ENCODE measurements at places on chromosomes 16 and 17.

GRCh38 chr16:51497541-51498211, 346.6 kb upstream of the SALL1 start:
- DNase-seq: no peak

DNA sequence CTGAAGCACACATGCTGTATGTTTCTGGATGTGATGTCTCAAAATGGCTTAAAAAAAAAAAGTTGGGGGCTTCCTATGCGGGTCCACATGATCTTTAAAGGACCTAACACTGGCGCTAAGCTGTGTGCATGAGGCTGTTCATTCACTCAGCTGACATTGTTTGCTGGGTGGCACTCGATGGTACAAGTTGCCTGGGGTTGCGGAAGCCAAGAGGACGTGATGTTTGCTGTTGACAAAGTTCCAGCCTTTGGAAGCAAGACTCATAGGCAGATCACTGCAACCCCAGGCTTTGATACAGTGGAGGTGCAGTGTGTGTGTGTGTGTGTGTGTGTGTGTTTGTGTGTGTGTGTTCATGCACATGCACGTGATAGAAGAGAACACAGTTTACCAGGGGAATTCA, 29.5 kb upstream of the DNAI2 start:
- DNase-seq: no peak

DNA sequence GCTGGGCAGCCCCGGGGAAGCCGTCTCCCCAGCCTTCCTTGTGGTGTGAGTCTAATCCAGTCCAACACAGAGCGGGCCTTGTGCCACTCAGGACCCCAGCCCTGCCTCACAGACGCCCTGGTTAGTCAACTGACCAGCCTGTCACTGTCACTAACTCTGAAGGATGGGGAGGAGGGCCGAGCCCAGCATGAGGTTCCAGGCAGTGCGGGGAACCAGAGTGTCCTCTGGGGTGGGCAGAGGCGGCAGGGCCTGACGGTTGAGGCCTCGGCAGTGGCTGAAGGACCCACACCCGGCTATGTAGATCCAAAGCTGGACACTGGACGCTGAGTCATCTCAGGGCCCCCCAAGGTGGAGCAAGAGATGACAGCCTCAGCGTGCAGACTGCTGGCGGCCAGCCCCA, 8.6 kb downstream of the RPUSD1 start:
- no peak for DNase-seq

GRCh38 chr16:28326881-28327610, 34.7 kb downstream of the SBK1 start:
- DNase-seq: no peak

DNA sequence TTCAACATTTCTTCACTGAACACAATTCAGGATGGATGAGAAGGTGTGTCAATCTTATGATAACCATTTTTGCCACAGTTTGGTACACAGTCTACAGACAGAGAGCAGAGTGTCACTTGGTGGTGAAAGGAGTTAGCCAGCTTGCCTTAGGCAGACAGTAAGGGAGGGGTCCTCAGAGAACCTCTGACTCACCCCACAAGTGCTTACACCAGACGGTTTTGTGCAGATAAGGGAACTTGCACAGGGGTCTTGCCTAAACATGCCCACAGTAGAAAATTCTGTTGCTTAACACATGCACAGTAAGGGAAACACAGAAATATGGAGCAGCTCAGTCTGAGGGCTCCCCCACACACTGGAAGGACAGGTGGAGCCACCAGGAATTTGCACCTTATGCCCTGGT, 204.5 kb upstream of the CDH8 start:
- no peak for DNase-seq

GRCh38 chr16:10579965-10580882, at the start of gene EMP2:
Gene EMP2 (minus strand): TSS chr16:10580598. CDS start chr16:10547617, 32,981 bp downstream.
- peak; percentile 90 for DNase-seq

DNA sequence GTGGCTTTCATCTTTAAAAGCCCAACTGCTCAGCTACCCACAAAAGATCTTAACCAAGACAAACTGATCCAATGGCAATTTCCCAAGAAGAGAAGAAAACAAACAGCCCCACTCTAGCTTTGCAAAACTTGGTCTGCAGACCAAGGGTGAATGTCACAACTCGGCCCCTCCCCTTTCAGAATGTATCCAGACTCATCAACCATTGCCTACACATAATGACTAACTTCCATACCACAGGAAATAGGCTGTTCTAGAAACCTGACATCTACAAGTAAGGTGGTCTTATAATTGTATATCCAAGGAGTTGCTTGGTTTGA, 16.0 kb downstream of the DCUN1D3 start:
- peak; percentile 30 for DNase-seq

- DNase-seq: no peak
Measured at GRCh38 chr16:87927195-87927562, 9.2 kb downstream of the CA5A start.

- no peak for DNase-seq
Measured at GRCh38 chr17:75843577-75844529, at the start of gene UNC13D. Gene UNC13D (minus strand): TSS chr17:75844404. CDS start chr17:75844337, 67 bp downstream.

- no peak for DNase-seq
Measured at GRCh38 chr16:75000481-75001081, 1.8 kb downstream of the ZNRF1 start.

DNA sequence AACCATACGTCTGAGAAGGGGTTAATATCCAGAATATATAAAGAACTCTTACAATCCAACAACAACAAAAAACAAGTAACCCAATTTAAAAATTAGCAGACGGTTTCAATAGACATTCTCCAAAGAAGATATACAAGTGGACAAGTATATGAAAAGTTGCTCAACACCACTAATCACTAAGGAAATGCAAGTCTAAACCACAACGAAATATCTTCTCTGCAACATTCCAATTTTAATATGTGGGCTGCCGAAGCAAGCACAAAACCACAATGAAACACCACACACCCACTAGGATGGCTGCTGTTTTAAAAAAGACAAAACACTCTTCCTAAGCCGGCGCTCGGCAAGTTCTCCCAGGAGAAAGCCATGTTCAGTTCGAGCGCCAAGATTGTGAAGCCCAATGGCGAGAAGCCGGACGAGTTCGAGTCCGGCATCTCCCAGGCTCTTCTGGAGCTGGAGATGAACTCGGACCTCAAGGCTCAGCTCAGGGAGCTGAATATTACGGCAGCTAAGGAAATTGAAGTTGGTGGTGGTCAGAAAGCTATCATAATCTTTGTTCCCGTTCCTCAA, 5.9 kb upstream of the SLC13A2 start:
- no peak for DNase-seq

DNA sequence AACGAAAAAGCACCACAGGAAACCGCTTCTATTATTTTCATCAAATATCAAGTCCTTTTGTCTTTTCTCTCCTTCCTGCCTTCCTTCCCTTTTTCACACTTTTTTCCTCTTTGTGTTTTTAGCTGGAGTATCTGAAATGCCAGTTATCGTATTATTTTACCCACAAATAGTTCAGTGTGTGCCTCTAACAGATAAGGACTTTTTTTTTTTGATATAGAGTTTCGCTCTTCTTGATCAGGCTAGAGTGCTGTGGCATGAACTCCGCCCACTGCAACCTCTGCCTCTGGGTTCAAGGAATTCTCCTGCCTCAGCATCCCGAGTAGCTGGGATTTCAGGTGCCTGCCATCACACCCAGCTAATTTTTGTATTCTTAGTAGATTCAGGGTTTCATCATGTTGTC, 10.7 kb downstream of the DNAAF1 start:
- DNase-seq: no peak

- DNase-seq: peak; percentile 56
Measured at GRCh38 chr17:73365906-73366623, 54.3 kb upstream of the CDC42EP4 start.

DNA sequence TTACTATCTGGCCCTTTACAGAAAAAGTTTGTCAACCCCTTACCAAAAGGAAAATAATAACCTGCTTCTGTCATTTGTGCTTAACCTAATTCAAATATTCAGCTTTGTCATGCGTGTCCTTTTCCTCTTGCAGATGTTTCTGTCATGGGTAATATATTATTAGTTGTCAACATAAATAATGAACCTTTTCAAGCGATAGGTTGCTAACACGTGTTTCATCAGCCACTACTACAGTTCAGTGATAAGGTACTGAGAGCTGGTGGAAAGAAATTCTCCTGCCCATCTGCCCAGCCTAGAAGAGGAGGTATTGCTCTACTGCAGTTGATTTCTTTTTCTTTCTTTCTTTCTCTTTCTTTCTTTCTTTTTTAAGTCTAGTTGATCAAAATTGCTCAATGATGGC, 12.0 kb upstream of the SRSF1 start:
- no peak for DNase-seq
